Spleen (tissue), 13 donors: ENCODE measurements at places on chromosomes 2 and 18. TPM values are rescaled to one million over a fixed set of nuclear protein-coding genes. Genes with fewer than 3 reads are reported as not detected.

DNA sequence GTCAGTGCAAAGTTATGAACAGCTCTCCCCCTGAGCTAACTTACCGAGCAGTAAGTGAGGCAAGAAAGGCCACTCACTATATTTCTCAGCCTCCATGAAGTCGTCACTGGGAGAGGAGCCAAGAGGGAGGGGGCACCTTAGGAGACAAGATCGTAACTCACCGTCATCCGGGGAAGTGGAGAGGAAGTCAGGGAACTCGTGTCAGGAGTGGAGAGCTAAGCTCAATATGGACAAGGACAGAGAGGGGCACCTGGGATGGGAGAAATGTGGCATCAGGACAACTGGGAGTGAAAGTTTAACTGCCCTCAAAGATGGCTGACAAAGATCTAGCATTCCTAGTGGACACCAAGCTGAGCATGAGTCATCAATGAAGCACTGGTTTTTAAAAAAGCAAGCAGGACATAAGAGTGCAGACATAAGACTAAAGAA is 37.1 kb downstream of the BCL11A start:
- DNase-seq, result no peak
- no peak overlapping the region for H3K4me3 ChIP-seq
- H3K27me3 ChIP-seq, result no peaks in the 10 kb centered on the region
- H3K27ac ChIP-seq, result peak overlapping the region; percentile 69
- no peaks in the 10 kb centered on the region for H3K36me3 ChIP-seq

The FRZB gene
- 28.8 TPM for total RNA-seq

The MC2R gene
- not detected for total RNA-seq

The KCNK3 gene
- 1.5 TPM for total RNA-seq

- peaks cover 8% of the 10 kb centered on the region for H3K27me3 ChIP-seq
- no peaks in the 10 kb centered on the region for H3K4me1 ChIP-seq
- DNase-seq, result peak; percentile 60
Observed at GRCh38 chr2:94993176-94994062, 32.1 kb upstream of the MAL start.

The TXNDC9 gene
- 19.7 TPM for total RNA-seq

The OTOS gene
- total RNA-seq, result not detected

The PLA2R1 gene
- total RNA-seq, result 11.3 TPM

DNA sequence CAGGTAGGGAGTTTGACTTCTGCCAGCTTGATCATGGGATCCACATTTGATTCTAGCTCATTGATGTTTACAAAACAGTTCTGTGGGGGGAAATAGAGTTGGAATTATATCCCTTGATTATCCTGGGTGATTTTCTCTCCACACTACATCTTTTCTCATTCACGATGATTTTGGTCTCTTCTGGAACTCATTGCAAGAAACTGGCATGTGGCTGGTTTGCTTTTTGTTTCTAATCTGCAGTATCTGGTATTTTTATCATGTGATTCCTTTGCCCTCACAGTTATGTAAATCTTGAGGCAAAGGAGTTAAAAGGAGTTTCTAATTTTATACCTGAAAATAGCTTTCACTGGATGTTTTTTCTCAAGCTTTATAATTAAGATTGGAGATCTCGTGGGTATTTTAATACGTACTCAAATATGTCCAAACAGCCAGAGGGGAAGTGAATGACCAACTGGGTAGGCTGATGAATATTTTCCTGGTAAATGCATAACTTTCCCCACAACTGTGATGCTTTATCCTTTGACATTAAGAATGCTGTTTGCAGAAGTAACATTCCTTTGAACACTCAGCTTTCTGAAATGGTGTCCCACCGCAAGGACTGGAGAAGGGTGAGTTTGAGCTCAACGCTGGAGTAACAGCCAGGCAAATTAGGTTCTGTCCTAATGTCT is 502.9 kb upstream of the ZEB2 start:
- H3K4me3 ChIP-seq, result no peak overlapping the region
- no peaks in the 10 kb centered on the region for H3K27me3 ChIP-seq
- no peaks in the 10 kb centered on the region for H3K4me1 ChIP-seq
- no peaks in the 10 kb centered on the region for H3K36me3 ChIP-seq

DNA sequence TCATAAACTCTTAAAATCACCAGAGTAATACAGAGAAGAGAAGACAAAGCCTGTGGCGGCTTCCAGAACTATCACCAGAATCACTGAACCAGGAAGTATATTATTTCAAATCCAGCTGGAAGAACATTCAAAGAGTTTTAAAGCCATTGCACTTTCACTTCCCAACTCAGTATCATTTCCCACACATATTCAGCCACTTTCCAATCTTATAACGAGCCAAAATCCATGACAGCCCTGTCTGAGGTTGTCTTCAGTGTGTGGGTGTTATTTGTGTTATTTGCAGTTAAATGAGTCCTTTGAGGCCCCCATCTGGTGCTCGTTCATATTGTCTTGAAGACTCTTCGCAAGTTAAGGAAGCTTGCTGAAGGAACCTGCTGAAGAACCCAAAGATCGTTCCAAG is 559.9 kb downstream of the TSN start:
- no peak for DNase-seq
- H3K36me3 ChIP-seq, result no peaks in the 10 kb centered on the region
- no peak overlapping the region for H3K4me3 ChIP-seq
- H3K4me1 ChIP-seq, result no peaks in the 10 kb centered on the region
- H3K27me3 ChIP-seq, result no peaks in the 10 kb centered on the region
